PC-3 (cell line): ENCODE measurements at places on chromosomes 2 and 18. TPM values are rescaled to one million over a fixed set of nuclear protein-coding genes. Genes with fewer than 3 reads are reported as not detected.
A peak's percentile ranks its signal among the peaks of the same experiment; 100 is the strongest.

Gene GPR35
- 2.4 and 5.2 TPM in 2 replicates for total RNA-seq

DNA sequence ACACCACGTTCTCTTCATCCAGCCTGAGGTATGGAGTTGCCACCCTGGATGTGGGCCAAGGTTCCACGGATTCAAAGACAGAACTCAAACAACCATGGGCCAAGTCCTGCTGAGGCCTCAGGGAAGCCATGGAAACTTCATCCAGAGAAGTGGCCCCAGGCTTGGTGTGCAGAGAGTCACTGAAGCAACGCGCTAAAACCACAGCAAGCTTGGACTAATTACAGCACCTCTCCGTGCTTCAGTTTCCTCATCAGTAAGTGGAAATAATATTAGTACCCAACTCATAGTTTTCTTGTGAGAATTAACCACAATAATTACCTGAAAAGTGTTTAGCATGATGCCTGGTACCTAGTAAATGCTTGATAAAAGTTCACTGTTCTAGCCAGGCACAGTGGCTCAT is 19.2 kb upstream of the AP1S3 start:
- no peak for DNase-seq

DNA sequence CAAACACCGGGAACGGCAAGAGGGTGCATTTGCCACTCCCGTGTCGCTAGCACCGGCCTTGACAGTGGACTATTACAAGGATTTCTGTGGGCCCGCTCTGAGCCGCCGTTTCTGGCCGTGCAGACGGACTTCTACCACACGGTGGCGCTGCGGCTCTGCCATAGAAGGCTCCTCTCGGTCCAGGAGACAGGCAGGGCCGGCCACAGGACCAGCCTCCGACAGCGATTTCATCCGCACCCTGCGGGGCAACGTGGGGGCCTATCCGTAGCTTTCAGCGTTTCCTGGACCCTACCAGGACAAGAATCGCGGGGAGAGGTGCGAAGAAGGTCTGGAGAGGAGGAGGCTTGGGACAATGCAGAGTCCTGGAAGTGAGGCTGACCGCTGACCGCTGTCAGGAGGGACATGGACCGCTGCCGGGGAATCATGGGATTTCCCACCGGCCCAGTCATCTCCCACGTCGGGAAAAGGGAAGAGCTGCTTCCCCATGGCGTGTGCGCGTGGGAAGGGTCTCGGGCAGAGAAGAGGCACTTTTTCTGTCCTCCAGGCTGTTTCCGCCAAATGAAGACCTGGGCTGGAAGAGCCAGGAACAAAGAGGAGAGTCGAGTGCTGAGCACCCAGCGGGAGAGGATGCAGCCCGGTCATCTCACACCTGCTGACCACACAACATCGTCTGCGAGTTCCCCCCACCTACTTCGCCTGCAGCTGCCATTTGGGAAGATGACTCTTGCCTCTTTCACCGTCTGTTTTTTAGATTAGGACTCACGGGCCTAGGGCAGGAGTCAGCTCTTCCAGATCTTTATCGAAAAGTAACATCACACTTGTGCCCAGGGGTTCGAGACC is 35.5 kb upstream of the HAAO start:
- peak; percentile 89 for DNase-seq

GRCh38 chr2:65204461-65205210 is 23.0 kb upstream of the ACTR2 start:
- DNase-seq = no peak

- peak; percentile 30 for DNase-seq
Measured at GRCh38 chr2:195768431-195768830, 111.4 kb downstream of the SLC39A10 start.
